ENCODE measurements at places on chromosomes 6 and 20.

- peak; percentile 5 for DNase-seq
These were observed 373.2 kb upstream of the CNR1 start for GRCh38 chr6:88539295-88539764.

GRCh38 chr6:63644668-63645326 is 9.2 kb downstream of the PHF3 start:
- peak; percentile 21 for DNase-seq

- no peak for DNase-seq
These were observed 797 bp downstream of the PBX2 start for GRCh38 chr6:32189069-32189741.

GRCh38 chr6:159862103-159862502 is 28.7 kb upstream of the MAS1 start:
- DNase-seq: no peak

DNA sequence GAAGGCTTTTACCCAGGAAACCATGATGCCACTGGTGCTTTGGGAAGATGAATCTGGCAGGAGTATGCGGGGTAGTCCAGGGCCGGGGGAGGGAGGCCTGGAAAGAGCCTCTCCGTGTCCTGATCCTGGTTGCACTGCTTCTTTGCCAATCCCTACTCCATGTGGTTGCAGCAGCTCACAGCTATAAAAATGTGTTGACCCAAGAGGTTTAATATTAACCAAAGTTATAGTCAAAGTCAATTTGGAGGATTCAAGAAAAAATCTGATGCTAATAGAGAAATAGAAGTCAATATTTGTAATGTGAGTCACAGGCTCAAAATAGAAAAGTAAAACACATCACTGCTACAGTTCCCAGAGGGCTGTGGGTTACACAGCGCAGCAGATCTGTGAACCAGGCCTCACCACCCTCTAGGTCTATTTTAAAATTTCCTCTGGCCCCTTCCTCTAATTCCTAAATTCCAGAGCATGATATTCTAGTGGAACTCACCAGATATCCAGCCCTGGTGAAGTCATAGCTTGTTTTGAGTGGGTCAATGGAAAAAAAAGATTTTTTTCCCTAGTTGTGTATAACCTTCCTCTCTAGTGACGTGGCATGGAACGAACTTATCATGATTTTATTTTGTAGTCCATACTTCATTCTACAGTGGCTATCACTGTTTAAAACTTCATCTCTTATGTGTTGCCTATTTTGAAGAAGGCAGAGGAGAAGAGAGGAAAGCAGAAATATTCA is 63.2 kb upstream of the BMP2 start:
- DNase-seq: peak; percentile 85

DNA sequence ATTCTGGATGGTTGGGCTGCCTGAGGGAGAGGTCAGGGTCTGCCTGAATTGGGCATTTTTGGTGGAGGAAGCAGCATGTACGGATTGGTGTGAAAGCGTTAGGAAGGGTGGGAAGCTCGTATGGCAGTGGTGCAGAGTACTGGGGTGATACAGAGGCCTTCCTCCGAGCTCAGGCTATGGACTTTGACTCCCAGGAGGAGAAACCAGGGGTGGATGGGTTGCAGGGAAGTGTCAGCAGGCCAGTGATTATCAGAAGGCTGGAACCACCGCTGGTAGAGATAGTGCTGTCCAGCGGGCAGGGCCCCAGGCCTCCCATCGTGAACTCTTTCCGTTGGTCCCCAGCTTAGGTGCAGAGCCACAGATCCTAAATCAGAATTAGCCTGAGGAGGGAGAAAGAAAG is 5.3 kb downstream of the WFDC5 start:
- no peak for DNase-seq

DNA sequence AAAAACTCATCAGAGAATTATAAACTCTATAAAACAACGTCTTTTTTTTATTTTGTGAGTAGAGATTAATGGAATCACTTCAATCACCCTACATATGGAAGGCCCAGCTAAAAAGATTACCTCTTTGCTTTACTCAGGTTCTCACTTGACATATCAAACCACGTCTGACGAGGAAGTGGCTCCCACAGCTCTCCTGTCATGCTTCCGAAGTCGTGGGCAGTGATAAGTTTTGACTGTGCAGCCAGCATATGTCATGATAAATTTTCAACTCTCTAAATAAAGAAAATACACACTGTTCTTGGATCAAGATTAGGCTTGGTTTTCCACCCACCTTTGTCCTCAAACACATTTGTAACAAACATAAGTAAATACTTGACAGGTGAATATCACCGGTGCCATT is 279.5 kb upstream of the RNF217 start:
- no peak for DNase-seq

- DNase-seq: no peak
These were observed 84.2 kb downstream of the UST start for GRCh38 chr6:148831064-148831463.

DNA sequence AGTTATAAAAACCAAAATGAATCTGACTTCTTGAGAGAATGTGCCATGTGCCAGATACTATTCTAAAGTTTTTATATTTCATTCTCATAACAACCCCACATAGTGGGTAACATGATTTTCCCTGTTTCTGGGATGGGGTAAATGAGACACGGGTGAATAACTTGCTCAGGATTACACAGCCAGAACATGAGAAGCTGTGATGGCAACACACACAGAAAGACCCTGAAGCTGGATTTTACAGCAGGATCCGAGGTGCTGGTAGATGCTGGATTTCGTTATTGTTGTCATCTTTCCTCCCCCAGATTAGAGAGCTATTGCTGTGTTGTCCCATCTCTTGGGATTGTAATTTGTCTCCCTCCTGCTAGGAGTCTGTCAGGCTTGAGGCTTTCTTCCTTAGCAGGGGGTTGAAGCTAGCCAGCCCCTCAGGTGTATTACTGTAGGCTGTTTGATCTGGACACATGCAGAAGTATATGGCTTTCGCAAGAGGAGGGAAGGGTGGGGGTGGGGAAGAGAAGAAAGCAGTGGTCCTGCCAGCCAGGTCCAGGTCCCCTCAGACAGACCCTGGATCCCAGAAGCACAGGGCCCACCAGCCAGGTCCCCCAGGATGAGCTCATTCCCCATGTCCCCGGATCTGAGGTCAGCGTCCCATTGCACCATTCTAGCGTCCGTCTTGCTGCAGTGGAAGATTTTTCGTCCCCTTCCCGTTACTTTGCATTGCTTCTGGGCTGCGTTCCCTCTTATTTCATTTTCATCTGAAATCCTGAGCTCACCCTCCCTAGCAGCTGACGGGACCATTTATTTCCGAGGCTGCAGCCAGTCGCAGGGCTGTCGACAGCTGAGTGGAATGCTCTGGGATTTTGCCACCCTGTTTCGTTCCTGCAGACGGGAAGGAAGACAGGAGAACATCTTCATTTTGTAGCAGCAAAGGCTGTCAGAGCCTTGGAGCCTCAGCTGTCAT is 7.3 kb upstream of the KCNG1 start:
- DNase-seq: peak; percentile 82

- DNase-seq: peak; percentile 16
These were observed 173.9 kb downstream of the LRFN2 start for GRCh38 chr6:40413239-40413638.

DNA sequence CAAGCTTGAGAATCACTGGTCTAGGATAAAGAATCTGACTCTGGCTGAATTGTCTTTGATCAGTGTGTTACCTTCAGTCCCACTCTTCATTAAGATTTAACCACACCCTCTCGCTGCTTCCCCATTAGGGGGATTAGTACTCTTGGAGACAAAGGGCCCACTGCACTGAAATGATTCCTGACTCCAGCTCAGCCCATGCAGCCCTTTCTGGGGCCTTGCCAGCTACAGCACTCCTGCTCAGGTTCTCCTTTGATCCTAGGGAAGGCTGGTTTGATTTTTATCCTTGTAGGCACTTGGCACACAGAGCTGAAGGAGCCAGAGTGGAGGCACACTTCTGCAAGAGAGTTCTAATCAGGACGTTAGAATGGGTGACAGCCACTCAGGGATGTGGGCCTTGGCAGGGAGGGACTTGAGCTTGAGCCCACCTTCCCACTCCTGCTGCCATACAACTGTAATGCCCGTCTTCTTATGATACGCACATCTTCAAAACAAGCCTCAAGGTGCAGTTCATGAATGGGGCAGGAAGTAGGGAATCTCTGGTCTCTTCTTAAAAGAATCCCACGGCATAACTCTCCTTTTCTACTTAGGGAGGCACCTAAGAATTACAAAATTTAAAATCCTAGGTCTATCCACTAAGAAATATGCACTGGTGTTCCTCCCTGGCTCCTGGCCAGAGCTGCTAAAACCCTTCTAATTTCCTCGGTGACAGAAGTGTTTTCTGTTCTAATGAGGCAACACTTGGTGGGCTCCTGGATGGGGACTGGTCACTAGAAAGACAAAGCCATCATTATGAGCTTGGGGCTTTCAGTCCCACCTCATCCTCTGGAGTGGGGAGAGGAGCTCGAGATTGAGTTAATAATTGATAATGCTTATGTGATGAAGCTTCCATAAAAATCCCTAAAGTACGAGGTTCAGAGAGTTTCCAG is 1.5 kb upstream of the SLA2 start:
- DNase-seq: no peak

DNA sequence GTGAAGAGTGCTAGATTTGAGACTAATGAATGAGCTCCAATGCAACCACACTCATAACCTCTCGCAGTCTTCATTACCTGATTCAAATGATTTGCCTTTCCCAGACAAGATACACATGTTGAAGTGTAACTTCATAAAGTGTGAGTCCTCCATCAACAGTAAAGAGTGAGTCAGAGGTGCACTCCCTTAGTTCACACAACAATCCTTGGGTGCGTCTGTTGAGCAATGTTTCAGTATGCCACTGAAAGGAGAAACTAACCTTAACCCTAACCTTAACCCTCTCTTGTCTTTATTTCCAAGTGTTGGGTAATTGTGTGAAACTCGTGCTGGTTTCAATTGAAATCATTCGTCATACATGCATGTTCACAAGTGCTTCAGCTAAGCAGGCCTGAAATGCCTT is 21.0 kb upstream of the RIN2 start:
- DNase-seq: peak; percentile 25

GRCh38 chr20:11581271-11581670 is 336.4 kb upstream of the BTBD3 start:
- DNase-seq: no peak

GRCh38 chr6:53581173-53581773 is 36.4 kb upstream of the GCLC start:
- DNase-seq: peak; percentile 31

GRCh38 chr6:39178804-39179203 is 50.5 kb downstream of the KCNK5 start:
- no peak for DNase-seq

DNA sequence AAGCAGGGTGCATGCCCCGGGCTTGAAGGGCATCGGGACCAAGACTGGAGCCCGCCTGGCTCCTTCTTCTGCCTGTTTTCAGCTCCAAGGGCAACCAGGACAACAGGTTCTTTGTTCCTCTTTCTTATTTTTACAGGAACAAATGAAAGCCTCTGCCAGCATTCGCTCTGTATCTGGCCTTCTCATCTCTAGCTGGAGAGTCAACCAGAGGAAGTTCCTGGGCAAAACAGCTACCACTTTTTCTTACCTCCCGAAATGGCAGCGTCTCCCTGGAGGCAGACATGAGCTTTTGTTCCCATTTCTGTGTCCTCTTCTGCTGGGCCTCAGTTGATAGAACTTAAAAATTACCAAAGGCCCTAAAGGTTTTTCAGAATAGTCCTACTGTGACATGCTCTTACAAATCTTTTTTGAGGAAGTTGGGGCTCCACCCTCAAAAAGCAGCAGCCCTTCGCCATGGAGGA is 74.1 kb upstream of the NAA20 start:
- DNase-seq: no peak

DNA sequence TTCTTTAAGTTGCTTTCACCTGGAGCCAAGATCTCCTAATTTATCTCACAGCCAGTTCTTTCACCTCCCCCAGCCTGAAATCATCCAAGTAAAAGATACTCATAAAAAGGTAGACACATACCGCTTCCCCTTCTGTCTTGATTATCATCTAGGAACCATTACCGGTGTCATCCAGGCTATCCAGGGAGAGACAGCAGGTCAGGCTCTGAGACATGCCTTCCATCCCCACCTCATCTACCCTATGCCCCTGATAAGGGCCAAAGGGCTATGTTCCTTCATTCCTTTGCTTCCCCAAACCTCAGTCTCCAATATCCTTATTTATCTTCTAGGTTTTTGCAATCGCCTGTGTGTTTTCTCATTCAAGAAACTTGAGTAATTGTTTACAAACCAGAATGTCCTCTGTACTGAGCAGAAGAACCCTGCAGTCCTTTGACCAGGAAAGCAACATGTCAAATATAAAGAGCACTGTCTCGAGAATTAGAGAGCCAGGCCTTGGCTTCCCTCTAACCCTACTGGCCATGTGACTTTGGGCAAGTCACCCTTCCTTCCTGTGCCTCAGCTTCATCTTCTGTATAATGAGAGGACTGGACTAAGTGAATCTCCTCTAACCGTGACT is 41.0 kb downstream of the TNFRSF21 start:
- no peak for DNase-seq

DNA sequence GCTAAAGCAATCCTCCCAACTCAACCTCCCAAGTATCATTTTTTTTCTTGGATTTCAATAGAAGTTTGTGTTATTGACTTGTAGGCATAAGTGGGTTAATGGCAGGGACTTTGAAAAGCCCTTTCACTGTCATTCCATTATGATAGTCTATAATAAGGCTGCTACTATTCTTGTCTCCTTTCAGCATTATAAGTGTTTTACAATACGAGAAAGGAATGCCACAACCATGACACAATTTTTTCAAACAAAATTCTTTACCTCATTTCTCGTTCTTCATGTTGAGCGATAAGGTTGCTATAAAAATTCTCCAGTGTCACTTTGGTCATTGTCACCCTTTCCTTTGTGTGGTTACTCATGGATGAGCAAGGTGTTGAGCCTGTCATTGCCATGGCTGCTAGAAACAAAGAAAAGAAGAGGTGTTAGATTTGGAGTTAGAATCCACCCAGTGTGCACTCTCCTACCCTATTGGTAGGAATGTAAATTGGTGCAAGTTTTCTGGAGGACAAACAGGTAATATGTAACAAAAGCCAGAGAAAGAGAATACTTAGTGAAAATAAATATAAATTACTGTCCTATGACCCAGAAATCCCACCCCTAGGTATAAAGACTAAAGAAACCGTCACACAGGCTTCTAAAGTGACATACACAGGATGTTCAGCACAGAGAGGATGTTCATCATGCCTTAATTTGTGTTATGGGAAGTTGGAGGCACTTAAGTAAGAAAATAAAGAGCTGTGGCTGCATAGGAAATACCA is 7.3 kb downstream of the STK38 start:
- DNase-seq: no peak

GRCh38 chr6:29887819-29888776 is 54.2 kb upstream of the HLA-A start:
- DNase-seq: peak; percentile 6

- DNase-seq: no peak
These were observed 56.1 kb upstream of the FOXC1 start for GRCh38 chr6:1553562-1554083.

GRCh38 chr6:12064538-12065071 is 52.5 kb downstream of the HIVEP1 start:
- no peak for DNase-seq

- peak; percentile 97 for DNase-seq
These were observed 98.9 kb downstream of the FAM120B start for GRCh38 chr6:170405311-170405975.

- DNase-seq: no peak
These were observed 44.9 kb downstream of the TPD52L1 start for GRCh38 chr6:125198398-125198937.

GRCh38 chr6:106913111-106913510 is 61.4 kb downstream of the CD24 start:
- DNase-seq: no peak

GRCh38 chr6:136317021-136317694 is 27.5 kb upstream of the BCLAF1 start:
- DNase-seq: peak; percentile 48

- DNase-seq: peak; percentile 87
These were observed 542.6 kb downstream of the HDGFL1 start for GRCh38 chr6:23111984-23112383.

Measured in fibroblast of skin of scalp (primary cell).